SK-N-SH (cell line): ENCODE measurements at places on chromosomes 3 and 15.
A peak's percentile ranks its signal among the peaks of the same experiment; 100 is the strongest.

DNA sequence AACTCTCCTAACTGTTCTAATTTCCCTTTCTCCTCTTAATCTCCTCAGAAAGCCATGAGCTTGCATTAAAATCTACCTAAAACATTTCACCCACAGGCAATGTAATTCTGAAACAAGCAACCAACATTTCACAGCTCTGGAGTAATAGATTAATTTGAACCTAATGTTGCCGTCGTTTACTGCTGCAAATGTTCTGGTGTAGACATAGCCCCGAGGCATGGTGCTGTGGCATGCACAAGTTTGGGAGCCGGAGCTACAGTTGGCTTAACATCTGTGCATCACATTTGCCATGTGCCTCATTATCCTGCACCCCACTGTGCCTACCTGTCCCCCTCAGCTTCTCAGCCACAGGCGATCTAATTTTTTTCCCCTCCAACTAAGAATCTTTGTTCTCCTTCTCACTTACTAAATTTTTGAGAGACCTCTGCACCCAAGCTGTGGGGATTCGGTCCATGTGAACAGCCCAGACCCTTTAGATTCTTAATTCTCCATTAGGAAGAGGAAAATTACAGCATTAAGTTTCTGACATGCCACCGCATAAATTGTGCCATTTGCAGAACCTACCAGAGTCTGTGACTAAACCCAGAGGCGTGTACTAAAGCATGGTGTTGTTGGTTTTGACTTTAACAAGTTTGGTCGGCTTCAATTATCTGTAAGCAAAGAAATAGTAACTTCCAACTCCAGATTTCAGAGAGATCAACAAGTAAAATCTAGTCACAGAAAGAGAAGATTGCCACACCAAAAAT is 419.2 kb downstream of the MECOM start:
- peak; percentile 16 for DNase-seq

DNA sequence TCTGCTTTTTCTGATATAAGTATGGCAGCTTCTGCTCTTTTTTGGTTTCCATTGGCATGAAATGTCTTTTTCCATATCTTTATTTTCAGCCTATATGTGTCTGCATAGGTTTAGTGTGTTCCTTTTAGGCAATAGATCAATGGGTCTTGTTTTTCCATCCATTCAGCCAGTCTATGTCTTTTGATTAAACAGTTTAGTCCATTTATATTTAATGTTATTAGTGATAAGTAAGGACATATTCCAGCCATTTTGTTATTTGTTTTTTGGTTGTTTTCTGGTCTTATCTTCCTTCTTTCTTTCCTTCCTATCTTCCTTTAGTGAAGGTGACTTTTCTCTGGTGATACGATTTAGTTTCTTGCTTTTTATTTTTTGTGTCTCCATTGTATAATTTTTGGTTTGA is 101.3 kb upstream of the LRRC3B start:
- no peak for DNase-seq

- no peak for DNase-seq
Observed at GRCh38 chr3:121748680-121749275, 763 bp downstream of the GOLGB1 start.

DNA sequence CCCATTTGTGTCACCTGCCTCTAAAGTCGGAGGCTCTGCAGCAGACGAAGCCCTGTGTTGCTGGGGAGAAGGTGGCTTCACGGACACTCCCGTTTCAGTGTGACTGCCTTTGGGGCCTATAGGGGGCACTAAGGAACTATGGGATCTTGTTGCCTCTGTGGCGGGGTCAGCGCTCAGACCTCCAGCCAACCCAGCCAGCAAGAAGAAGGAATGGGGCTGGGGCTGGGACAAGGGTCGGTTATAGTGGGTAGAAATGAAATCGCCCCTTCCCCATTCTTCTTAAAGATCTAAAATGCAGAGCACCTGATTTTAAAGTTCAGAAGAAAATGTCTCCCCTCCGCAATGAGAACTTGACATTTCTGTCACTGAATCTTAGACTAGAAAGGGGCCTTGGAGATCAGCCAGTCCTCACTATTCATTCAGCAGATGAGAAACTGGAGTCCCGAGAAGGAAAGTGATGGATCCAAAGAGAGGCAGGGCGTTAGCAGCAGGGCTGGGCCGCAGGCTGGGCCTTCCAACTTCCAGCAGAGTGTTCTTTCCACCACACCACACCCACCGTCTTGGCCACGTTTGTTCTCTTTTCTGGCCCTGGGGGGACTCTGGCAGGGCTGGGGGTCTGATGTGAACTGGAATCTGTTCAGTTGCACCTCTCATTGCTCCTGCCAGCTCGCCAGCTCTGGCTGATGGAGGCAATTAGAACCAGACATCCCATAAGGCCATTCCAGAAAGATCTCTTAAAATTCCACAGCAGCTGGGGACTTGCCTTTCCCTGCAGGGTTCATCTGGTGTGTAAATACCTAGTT is 195.4 kb downstream of the OPA1 start:
- peak; percentile 75 for DNase-seq

GRCh38 chr15:31545257-31545656 is 218.6 kb downstream of the KLF13 start:
- no peak for DNase-seq

DNA sequence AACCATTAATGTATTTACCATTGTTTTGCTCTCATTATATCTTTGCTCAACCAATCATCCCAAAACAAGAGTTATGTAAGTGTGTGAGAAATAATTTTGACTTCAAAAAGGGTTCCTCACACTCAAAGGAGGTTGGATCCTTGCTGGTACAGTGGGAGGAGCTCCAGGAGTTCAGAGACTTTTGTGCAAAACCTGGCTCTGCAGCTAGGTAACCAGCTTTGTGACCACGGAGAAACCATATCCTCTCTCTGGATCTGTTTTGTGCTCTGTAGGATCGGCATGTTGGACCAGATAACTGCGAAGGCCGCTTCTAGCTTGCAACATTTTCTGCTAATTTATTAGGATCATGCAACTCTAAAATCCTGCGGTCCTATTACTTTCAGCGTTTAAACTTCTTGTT is 128.6 kb upstream of the LIPC start:
- DNase-seq: no peak

DNA sequence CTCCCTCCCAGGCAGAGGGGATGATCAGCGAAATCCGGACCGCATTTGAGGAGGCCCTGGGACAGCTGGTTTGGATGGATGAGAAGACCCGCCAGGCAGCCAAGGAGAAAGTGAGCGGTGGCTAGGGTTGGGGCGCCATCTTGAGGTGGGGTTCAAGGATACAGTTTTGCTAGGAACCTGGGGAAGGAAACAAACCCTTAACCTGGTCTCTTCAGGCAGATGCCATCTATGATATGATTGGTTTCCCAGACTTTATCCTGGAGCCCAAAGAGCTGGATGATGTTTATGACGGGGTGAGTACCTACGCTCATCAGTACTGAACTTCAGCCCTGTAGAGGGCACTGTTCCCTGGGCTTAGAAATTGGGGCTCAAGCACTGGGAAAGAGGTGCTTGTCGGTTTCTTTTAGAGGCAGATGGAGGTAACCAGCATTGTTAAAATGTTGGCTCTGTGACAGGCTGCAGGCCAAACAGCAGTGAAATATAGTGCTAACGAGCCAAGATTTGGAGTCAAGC is 9.6 kb upstream of the PSMD2 start:
- peak; percentile 83 for DNase-seq

DNA sequence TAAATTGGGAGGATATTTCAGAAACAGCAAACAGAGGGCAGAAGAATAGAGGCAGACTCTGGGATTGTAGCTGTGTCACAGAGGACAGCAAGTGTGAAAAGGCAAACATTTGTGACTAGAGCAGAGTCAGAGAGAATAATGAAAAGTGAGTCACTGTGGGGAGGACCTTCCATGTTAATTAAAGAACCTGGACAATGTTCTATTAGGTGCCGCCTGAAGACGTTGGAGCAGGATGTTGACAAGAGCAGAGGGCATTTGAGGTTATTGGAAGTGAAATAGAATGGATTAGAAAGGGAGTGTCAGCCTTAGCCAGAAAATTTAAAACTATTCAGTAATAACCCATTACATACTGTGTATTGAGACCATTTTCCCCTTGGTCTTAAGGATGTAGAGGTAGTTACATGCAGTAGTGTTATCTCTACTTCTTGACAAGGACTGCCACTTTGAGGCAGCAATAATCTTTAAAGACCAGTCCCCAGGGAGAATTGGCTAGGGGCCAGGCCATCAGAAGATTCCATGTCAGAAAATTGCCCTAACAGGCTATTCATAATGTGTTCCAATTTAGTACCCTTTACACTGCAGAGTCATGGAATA is 5.8 kb downstream of the ACKR2 start:
- no peak for DNase-seq

GRCh38 chr3:66398228-66399025 is 102.4 kb downstream of the LRIG1 start:
- DNase-seq: no peak

DNA sequence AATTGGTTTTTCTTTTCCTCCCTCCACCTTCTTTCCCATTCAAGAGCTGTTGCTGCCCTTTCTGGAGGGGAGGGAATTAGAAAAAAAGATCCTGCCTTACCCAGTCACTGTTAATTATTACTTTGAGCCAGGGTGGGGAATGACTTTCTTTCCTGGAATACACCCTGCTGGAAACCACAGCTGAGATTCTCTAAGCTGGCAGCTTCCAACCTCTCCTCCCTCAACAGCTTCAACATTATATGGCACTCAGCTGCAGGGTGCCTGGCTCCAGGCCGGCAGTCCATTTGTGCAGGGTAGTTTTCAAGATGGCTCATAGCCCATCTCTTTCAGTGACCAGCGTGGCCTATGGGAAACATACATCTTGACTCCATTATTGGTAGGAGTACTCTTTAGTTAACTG is 105.8 kb downstream of the UBE3A start:
- no peak for DNase-seq

DNA sequence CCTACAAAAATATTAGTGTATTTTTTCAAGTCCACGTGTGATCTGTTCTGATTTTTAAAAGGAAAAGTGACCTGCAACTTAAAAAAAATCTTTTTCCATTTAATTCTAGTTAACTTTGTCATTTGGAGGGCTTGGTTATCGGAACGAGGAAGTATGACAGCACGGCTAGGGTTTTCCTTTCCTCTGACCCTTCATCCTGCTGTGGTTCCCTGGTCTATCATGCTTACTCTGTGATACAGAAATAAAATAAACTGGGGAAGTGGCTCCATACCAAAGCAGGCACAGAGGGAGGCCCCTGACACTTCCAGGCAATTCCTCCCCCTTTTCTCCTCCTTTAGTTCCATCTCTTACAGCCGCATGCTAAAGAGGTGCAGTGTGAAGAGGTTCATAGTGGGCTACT is 491.3 kb downstream of the EDEM1 start:
- no peak for DNase-seq

DNA sequence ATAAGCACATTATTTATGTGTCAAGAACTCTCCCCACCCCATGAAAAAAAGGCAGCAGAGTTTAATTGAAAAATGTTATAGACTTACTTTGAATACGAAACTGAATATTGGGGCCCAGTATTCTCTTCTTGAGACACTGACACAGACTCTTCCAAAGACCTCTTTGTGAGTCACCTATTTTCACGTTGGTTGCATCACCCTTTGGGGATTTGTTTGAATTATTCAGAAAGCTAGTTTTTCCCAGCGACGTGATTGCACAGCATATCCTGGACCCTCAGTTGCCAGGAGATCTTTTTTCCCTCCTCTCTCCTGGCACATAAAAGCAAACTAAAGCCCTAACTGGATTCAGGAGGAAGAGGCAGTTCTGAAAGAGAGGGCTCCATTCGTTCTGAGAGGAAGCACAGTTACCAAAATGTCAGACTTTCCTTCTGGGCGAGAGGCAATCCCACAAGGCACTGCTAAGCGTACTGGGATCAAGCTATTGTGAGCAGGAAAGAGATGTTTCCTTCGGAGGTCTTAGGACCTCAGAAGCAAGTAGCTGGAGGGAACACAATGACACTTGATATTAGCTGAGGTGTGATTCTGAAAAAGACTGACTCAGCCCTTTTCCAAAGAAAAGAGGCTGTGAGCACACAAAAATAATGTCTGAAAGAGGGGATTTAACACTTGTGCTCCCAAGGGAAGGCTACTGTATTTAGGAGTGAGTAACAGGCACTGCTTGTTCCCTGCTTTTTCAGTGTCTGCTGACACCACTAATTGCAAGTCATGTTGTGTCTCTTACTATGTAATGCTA is 65.8 kb upstream of the CADPS start:
- no peak for DNase-seq

- DNase-seq: no peak
Observed at GRCh38 chr3:12560505-12561190, 3.8 kb downstream of the MKRN2 start.

DNA sequence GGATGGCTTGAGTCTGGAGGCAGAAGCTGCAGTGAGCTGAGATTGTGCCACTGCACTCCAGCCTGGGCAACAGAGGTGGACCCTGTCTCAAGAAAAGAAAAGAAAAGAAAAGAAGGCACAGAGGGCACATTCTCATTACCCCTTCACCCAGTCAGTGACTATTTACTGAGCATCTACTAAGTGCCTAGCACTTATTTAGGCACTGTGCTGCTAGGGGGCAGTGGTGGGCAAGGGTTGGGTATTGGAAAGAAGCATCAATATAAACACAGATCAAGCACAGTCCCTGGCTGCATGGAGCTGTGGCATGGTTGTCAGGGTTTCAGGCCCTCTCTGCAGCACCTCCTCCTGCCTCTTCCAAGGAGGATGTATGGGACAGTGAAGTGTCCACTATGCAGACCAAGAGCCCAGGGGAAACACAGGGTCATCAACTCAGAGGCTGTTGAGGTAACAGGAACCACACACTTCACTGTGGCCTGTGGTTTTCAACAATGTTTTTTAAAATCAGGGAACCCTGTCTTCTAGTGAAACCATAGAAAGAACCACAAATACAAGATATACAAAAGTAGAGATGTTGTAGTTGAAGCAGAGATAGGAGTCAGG is 138.5 kb downstream of the RAB11A start:
- no peak for DNase-seq

GRCh38 chr15:60096157-60096556 is 92.0 kb downstream of the FOXB1 start:
- DNase-seq: no peak

DNA sequence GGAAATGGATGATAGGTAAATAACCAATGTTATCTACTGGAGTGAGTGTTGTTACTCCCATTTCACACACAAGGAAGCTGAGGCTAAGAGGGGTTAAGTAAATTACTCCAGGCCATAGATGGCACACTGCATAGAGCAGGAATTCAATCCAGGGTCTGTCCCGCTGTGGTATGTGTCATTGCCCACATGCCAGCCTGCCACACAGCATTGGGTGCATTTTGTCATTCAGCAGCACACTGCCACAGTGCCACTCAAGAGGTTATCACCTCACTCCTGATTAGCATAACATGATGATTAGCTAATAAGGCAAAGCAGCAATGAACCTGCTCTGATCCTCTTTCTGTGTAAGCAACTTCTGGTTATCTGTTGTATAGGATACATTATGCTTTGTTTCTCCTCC is 157.4 kb upstream of the CTNNB1 start:
- DNase-seq: no peak

GRCh38 chr3:143613226-143613625 is 235.0 kb downstream of the SLC9A9 start:
- DNase-seq: no peak

- no peak for DNase-seq
Observed at GRCh38 chr3:19263606-19264005, 115.3 kb downstream of the KCNH8 start.
